ENCODE measurements at places on chromosomes 3 and 15. TPM values are rescaled to one million over a fixed set of nuclear protein-coding genes. Genes with fewer than 3 reads are reported as not detected.

GRCh38 chr15:82950295-82950694, 2.2 kb downstream of the HOMER2 start:
- DNase-seq, result no peak

GRCh38 chr15:40696228-40696627, 1.3 kb downstream of the RAD51 start:
- DNase-seq, result no peak

DNA sequence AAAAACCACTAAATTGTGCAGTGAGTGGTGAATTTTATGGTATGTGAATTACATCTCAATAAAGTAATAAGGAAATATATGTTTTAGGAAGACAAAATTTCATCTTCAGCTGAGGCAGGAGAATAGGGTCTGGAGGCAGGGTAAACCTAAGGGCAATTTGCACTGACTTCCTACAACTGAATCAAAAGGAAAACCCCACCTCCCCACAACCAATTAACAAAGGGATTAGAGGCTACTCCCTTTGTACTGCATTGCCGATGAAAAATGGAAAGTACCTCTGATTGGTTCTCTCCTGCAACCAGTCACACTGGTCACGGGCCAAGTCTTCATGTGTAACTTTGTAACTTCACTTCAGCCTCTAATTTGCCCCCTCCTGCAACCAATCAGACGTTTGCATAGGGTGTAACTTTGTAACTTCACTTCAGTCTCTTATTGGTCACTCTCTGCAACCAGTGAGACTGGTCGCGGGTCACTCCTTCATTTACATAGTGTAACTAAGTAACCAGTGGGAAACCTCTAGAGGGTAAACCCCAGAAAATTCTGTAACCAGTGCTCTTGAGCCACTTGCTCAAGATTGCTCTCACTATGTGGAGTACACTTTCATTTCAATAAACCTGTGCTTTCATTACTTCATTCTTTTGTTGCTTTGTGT, 244.5 kb downstream of the CNTN4 start:
- DNase-seq, result no peak

DNA sequence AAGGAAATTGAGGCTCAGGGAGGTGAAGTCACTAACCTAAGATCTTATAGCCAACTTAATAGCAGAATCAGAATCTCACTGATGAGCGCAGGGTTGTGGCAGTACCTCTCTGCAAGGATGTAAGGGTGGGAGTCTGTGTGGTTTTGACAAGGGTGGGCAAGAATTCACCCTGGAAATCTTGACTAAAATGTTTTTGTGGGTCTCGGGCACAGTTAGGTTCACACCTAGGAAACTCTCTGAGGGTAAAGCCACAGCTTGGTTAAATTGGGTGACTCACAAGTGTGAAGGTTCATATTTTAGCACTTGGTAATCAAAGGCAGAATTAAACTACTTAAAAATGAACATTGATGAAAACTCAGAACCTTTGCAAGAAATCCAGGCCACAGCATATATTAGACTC, 178.2 kb upstream of the EOMES start:
- no peak for DNase-seq

The CERS3 gene
- not detected for total RNA-seq

DNA sequence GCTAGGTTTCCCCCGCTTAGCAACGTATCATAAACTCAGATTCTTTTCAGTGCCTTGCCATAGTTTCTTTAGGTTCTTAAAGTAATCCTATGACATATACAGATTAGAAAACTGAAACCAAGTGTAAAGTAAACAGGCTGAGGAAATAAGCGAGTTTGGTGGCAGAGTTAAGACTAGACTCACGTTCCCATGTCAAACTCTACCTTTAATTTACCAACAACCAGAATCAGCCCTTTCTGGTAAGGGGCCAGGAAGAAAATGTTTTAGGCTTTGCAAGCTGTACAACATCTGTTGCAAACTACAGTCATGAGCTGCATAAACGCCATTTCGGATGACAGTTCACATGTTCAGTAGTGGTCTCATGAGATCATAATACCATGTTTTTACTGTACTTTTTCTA, 128.0 kb upstream of the PRICKLE2 start:
- DNase-seq, result no peak

The PLA1A gene
- total RNA-seq, result 6.8 TPM

- DNase-seq, result no peak
Measured at GRCh38 chr15:31338318-31338878, 11.8 kb downstream of the KLF13 start.

- DNase-seq, result no peak
Measured at GRCh38 chr15:58396181-58396580, 35.6 kb upstream of the LIPC start.

GRCh38 chr3:98262046-98262445, 2.0 kb upstream of the OR5H6 start:
- no peak for DNase-seq

The SNX4 gene
- total RNA-seq, result 35.4 TPM

DNA sequence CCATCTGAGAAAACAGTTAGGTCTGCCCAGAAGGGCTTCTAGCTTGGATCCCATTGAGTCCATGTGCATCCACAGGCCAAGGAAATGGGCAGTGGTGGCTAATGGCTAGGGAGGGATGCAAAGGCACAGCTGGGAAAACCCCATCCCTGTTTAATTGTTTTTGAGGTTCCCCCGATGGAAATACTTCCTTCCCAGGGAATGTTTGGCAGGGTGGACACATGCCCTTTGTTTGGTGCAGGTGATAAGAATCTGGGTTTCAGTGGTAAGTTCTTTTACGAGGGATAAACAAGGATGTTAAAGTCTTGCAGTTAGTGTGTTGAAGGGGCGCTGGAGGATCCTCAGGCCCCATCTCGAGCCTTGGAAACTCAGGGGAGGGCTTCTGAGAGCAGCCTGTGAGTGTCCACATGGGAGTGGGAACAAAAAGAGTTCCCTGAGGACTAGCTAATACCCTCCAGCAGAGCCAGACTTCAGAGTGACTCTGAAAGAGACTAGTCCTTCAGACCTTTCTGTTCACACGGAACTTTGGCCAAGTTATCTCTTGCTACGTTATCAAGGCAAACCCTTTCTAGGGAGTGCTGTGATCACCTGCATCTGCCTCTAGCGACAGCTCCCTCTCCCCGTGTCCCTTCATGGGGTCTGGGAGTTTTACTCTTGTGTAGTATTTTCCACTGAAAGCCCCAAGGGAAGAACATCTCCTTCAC, 17.4 kb downstream of the PTPRG start:
- DNase-seq, result no peak

GRCh38 chr15:57321973-57322601, 54.2 kb upstream of the CGNL1 start:
- DNase-seq, result no peak

- no peak for DNase-seq
Measured at GRCh38 chr15:91983729-91984340, 130.3 kb downstream of the SLCO3A1 start.

GRCh38 chr3:15781131-15781530, 16.6 kb downstream of the ANKRD28 start:
- DNase-seq, result no peak

The SEMA5B gene
- 0.44 TPM for total RNA-seq

DNA sequence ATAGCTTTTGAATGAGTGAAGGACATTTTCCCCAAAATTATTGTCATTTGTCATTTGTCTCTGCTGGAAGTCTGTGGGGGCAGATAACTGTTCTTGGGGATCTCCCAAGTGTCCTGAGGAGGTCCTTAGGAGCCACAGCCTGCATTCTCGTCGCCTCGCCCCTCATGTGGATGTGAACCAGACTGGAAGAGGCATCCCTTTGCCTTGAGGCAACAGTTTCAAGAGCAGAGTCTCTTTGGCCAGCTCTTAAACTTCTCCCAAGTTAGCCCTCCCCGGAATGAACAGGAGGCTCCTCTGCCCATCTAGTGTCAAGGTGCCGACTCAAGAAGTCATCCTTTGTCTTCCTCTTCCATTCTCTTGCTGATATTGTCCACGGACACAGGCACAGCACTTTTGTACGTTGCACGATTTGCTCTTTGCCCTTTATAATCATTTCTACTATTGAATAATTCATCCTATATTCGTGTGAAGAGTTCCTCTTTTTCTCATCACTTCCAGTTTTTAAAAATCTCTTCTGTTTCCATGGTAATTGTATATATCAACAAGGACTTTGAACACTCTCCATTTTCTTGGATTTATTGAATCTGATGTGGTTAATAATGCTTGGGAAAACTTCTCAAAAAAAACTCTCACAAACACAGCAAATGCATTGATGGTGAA, 40.8 kb upstream of the CD47 start:
- no peak for DNase-seq

The PLIN1 gene
- 465 TPM for total RNA-seq

DNA sequence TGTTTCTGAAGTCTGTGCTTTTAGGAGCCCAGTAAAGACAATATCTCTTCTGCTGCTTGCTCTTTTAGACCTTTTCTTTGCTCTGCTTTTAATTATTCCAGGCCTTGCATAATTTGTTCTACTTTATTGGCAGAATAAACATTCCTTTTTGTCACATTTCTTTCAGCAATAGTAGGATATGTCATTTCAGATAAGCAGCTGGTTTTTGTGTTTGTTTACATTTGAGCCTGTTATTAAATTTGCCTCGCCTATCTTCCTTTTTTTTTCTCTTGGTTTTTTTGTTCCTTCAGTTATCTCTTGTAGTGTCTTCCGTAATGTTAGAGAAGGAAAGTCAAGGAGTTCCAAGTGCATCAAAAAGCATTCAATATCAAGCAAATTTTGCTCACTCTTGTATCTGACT, 16.4 kb downstream of the ZNF654 start:
- no peak for DNase-seq

DNA sequence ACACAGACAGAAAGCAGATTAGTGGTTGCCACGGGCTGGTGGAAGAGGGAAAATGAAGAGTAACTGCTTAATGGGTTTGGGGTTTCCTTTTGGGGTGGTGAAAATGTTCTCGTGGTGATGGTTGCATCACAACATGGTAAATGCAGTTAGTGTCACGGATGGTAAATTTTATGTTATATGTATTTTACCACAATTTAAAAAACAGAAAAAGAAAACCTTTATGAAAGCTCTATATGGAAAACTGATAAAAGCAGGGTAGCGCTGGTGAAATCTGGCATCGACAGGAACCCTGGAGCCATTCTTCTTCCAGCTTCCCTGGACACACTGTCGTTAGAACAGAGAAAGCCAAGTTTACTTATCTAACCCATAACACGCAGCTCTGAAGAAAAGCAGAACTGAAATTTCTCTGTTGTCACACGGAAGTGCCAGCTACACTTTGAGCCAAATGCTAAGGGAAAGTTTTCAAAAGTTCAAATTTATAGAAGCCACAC, 287.7 kb upstream of the NR2F2 start:
- no peak for DNase-seq

GRCh38 chr3:73029321-73029796, 32.1 kb upstream of the EBLN2 start:
- DNase-seq, result no peak

- DNase-seq, result no peak
Measured at GRCh38 chr15:50552238-50552637, 5.8 kb upstream of the USP50 start.

The MUC13 gene
- total RNA-seq, result not detected
